Stimulated activated CD8-positive, alpha-beta memory T cell treated with anti-CD3 and anti-CD28 coated beads, Interleukin-7, amount 100 ng/mL, for 1 hour (primary cell): ENCODE measurements at places on chromosomes 2 and 18.

DNA sequence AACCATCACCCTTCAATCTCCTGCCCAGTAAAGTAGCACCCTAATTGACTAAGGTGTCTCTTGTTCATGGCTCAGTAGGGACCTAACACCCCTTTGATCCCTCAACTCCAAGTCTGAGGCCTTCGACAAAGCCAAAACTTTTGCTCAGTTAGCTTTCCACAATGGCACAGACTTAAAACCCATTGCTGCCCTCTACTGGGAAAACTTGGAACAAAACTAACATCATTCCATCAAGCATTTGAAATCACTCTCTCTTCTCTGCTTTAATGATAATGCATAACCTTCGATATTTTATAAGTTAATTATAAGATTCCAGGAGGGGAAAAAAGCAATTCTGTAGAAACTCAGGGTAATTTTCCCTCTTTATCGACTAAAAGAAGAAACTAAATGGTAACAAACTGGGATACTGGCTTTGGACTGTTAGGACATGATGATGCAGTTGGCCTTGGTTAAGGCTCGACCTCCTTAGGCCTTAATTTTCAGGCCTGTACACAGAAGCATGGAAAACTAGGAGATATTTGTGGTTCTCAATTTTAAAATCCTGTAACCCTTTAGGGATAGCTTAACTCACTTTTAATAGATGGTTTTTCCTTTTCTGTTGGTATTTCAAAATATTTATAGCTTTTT is 127.8 kb downstream of the STK39 start:
- no peak for DNase-seq

GRCh38 chr2:47359375-47359868 is 43.5 kb upstream of the MSH2 start:
- no peak for DNase-seq

DNA sequence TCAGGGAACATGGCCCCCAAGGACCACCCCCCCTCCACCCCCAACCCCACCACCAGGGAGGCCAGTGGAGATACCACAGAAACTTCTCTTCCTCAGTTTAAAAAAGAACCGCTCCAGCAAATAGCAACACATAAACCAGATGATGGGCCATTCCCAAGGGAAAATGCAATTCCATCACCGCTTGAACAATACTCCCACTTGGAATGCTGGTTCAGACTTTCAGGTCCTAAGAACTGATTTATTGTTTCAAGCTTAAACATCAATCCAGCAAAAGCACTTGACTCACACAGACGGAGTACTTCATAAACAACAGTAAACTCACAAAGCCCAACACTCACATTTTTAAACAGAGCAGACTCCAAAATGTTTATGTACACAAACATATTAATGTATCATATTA is 6.9 kb downstream of the HDAC4 start:
- DNase-seq = no peak

DNA sequence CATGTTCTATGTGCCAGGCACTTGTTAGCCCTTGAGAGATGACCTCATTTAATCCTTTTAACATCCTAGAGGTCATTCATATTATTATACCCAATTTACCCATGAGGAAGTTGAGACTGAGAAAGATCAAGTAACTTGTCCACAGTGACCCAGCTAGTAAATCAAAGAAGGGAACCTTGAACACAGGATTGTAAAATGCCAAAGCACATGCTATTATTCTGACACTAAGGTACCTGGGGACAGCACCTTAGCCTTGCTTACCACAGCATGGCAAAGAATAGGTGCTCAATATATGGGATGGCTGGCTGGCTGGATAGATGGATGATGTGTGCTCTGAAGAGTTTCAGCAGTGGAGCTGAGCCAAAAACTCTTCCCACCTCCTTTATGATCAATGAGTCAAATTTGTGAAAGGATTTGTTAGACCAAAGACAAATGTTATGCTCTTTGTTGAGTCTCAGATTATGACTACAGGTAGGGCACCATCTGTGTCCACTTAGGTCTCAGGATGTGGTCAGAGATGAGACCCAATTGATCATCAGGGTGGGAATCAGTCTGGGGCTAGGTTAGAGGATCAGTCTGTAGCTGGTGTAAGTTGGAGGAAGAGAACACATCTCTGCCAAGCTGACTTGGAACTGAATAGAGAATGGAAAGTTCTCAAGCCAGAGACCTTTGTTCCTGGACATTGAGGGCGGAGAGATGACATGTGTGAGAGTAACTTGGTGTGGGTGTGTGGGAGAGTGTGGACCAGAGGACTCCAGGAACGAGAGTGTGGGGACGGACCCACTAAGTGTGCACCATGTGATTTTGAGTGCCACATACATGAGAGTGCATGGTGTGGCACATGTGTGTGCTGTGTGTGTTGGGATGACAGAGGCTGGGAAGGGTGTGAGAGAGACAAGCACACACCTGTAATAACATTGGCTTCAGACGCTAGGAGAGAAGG is 16.3 kb upstream of the PKDCC start:
- no peak for DNase-seq

GRCh38 chr2:147542351-147542750 is 302.5 kb upstream of the ACVR2A start:
- DNase-seq = no peak

DNA sequence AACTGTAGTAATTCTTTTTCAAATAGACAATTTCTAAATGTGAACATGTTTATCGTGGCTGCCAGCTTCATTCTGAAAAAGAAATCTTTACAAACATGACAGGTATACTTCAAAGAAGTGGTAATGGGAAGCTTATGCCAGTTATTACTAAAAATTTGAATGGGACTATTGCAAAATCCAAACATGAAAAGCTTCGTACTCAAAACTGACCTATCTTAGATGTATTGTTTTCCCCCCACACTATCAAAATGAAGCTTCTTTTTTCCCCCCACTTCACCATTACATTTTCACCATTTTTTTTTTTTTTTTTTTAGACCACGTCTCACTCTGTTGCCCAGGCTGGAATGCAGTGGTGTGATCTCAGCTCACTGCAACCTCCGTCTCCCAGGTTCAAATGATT is 50.4 kb upstream of the SERTAD2 start:
- no peak for DNase-seq

DNA sequence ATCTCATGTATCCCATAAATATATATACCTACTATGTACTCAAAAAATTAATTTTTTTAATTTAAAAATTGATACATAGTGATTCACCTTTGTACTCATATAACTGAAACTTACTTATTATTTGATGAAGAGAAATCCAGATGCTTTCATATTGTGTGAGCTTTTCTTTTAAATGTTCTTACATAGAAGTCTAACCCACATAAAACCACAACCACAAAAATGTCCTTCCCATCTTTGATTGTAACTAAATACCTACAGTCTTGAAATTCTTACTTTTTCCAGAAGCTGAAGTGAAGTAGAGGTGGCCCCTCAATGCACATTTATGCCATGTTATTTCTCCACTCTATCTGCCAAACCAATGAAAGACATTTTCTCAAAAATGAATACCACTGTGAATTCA is 117.9 kb upstream of the COL5A2 start:
- DNase-seq = no peak

GRCh38 chr2:129347486-129348217 is 631.8 kb upstream of the RAB6C start:
- no peak for DNase-seq

DNA sequence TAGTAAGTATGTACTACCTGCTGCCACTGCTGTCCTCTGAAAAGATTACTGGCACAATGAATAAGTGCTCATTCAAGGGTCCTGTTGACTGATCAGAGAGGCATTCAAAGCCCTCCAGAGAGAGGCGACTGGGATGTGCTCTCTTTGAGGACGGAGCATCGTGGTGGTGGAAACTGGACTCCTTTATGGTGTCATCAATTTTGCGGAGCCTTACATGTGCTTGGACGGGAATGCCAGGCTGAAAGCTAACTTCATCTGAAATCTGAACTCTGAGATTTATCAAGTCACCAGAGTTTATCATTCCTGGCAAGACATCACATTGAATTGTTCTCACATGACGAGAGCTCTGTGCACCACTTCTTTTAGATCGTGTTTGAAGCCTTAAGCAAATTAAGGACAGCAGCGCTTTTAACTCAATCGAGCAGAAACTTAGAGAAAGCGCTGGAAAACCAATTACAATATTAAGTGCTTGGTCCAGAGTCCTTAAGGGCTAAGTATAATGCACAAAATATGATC is 138.3 kb downstream of the NCK2 start:
- DNase-seq = no peak

DNA sequence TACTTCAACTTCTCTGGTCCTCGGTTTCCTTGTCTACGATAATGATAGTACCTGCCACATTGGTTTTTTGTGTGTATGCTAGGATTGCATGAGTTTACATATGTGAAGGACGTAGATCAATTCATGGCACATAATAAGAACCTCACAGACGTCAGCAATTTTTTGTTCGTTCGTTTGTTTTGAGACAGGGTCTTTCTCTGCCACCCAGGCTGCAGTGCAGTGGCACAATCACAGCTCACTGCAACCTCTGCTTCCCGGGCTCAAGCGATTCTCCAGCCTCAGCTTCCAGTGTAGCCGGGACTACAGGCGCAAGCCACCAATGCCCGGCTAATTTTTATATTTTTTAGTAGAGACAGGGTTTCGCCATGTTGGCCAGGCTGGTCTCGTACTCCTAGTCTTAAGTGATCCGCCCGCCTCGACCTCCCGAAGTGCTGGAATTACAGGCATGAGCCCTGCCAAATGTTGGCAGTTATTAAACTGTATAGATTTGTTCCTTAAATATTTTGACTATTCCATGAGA is 756 bp upstream of the SLC35F5 start:
- DNase-seq = no peak

- no peak for DNase-seq
These were observed 696.9 kb upstream of the GYPC start for GRCh38 chr2:125959047-125959446.

DNA sequence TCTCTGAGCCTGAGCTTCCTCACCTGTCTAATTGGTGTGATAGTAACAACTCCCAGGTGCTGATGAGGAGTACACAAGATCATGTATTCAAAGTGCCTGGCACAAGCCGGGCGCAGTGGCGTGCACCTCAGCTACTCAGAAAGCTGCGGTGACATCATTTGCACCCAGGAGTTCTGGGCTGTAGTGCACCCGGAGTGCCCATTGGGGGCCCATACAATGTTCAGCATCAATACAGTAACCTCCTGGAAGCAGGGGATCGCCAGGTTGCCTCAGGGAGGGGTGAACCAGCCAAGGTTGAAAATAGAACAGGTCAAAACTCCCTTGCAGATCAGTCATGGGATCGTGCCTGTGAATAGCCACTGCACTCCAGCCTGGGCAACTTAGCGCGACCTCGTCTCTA is 11.2 kb upstream of the C1QL2 start:
- no peak for DNase-seq

GRCh38 chr2:64524604-64525316 is 632 bp downstream of the AFTPH start:
- DNase-seq = no peak

- no peak for DNase-seq
These were observed 735.0 kb downstream of the TMEM182 start for GRCh38 chr2:103496850-103497249.

GRCh38 chr2:38265461-38265860 is 111.6 kb downstream of the ATL2 start:
- no peak for DNase-seq

GRCh38 chr2:183079139-183079775 is 710 bp downstream of the DUSP19 start:
- no peak for DNase-seq

DNA sequence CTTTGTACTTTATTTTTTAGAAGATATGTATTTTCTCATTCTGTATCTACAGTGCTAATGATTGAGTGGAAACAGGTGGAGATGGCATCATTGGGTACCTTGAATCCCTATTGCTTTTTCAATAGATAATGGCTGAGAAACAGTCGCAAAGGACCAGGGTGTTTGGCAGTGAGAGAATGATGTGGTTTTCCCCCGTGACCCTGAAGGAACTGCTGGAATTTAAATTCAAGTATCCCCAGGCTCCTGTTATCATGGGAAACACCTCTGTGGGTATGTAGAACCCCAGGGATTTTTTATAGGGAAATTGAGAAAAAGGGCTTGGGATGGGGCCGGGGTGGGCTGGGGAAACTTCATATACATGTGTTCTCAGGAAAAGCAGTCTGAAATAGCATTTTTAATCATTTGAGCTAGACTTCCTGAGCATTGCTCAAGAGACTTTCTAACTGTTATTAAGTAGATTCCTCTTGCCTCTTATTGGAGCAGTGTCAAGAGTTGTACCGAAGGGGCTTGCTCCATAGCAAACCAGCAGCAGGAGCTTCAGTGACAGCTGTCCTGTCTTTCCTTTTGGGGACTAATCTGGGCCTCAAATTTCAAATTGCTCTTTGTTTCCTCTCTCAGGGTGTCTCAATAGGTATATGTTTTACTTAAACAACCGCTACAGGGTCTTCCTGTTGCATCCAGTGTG is 18.9 kb downstream of the AOX1 start:
- no peak for DNase-seq

GRCh38 chr18:9869715-9870430 is 15.9 kb upstream of the TXNDC2 start:
- no peak for DNase-seq

- no peak for DNase-seq
These were observed at the start of gene DSC3 for GRCh38 chr18:31042406-31043181. Gene DSC3 (minus strand): TSS chr18:31042742. CDS start chr18:31042660, 82 bp downstream.

GRCh38 chr2:85057226-85057962 is 75.8 kb upstream of the TCF7L1 start:
- DNase-seq = no peak

GRCh38 chr2:55025082-55025481 is 25.2 kb downstream of the RTN4 start:
- no peak for DNase-seq

GRCh38 chr18:13502585-13502984 is 223.8 kb downstream of the FAM210A start:
- no peak for DNase-seq

GRCh38 chr2:225272173-225272572 is 127.3 kb upstream of the NYAP2 start:
- no peak for DNase-seq

GRCh38 chr2:23625726-23626125 is 240.7 kb downstream of the KLHL29 start:
- DNase-seq = no peak

DNA sequence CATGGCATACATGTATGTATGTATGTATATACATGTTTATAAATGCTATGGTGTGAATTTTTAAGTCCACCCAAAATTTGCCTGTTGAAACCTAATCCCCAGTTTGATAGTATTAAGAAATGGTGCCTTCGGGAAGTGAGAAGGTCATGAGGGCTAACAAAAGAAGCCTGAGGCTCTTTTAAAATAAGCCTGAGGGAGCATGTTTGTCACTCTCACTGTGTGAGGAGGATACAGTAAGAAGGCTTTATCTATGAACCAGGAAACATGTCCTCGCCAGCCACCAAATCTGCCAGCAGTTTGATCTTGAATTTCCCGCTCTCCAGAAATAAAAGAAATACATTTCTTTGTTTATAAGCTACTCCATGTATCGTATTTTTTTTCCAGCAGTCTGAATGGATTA is 163.0 kb upstream of the LINC00305 start:
- no peak for DNase-seq
